Fibroblast of skin of right biceps (primary cell): ENCODE measurements at places on chromosomes 12 and 14.

- no peak for DNase-seq
Measured at GRCh38 chr12:121222847-121223246, 12.9 kb downstream of the P2RX4 start.

- DNase-seq, result no peak
Measured at GRCh38 chr12:58156697-58157096, 215.3 kb downstream of the ATP23 start.

DNA sequence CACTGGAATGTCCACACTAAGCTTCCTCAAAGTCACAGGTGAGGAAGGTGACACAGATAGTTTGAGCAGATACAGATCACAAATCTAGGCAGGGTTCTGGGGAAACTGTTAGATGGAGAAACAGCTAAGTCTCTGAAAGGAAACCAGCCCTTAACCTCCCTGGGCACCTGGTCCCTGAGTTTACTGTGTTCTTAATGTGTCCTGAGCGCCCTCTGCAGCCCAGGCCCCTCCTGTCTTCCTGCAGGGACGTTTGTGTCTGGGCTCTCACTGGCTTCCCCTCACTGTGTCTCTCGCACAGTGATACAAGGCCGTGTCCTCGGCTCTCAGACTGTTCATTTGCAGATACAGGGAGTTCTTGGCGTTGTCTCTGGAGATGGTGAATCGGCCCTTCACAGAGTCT is 684.3 kb downstream of the TMEM121 start:
- DNase-seq, result no peak

- DNase-seq, result peak; percentile 47
Measured at GRCh38 chr12:130161261-130162243, 712 bp upstream of the FZD10 start.

DNA sequence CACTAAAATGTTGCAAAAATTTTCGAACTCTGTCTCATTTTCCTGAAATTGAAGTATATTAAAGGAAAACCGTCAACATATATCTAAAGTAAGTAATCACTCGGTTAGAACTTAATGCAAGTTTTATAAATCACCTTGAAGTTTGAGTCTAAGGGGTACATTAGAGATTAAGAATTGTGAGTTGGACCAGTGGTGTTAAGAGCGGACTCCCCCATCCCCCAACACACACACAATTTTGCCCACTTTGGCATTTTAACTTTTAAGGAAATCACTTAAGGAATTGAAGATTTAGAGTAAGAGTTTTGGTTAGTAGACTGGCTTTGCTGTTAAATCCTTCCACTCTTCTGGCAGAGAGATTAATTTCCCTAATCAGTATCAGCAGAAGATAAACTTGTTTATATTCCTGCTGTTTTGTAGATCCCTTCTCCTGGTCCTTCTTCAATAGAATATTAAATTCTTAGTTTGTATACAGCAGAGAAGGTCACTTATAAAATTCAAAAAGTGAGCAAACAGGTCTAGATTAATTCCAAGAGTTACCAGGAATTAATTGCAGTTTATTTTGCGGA is 1.5 kb downstream of the HIF1A start:
- DNase-seq, result peak; percentile 36

DNA sequence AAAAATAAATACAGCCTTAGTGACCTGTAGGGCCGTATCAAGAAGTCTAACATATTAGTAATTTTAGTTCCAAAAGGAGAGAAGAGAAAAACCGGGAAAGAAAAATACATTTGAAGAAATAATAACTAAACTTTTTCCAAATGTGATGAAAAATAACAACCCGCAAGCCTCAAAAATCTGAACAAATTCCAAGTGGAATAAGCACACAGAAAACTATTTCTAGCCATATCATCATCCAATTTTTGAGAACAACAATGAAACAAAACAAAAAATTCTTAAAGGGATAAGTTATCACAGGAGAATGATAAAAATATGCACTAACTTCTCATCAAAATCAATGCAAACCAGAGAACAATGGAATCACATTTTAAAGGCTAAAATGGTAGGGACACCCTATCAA is 198.1 kb upstream of the PLXNC1 start:
- DNase-seq, result peak; percentile 31

- DNase-seq, result no peak
Measured at GRCh38 chr12:52517005-52517835, 3.0 kb downstream of the KRT5 start.

GRCh38 chr12:123805173-123805572 is 43.1 kb downstream of the DNAH10 start:
- no peak for DNase-seq

GRCh38 chr12:4867384-4867783 is 42.3 kb upstream of the KCNA1 start:
- DNase-seq, result no peak

GRCh38 chr14:91303091-91303923 is 58.8 kb upstream of the GPR68 start:
- DNase-seq, result peak; percentile 30

- DNase-seq, result peak; percentile 36
Measured at GRCh38 chr14:57785058-57785457, 80.8 kb downstream of the SLC35F4 start.

GRCh38 chr14:45587142-45587541 is 334.1 kb upstream of the MIS18BP1 start:
- no peak for DNase-seq

DNA sequence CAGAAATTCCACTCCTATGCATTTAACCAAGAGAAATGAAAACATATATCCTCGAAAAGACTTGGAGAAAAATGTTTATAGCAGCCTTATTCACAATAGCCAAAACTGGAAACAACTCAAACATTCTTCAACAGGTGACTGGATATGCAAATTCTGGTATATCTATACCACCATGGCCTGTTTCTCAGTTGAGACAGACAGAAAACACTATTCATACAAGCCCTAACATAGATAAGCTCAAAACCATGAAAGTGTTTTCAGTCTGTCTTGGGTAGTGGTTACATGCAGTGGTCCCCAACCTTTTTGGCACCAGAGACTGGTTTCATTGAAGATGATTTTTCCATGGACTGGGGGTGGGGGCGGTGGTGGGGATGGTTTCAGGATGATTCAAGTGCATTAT is 83.8 kb downstream of the SRGAP1 start:
- DNase-seq, result no peak

DNA sequence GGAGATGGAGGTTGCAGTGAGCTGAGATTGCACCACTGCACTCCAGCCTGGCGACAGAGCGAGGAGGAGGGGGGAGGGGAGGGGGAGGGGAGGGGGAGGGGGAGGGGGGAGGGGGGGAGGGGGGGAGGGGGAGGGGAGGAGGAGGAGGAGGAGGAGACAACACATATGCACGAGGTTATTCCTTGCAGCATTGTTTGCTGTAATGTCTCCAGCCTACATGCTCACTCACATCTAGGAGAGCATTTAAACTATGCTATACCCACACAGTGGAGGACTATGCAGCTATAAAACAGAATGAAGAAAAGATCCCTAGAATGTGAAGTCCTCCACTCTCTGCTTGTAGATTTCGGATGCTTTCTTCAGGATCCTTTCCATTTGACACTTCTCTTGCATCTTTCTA is 3.5 kb upstream of the HIGD1C start:
- peak; percentile 4 for DNase-seq

- no peak for DNase-seq
Measured at GRCh38 chr14:93643127-93643526, 145.2 kb downstream of the PRIMA1 start.

DNA sequence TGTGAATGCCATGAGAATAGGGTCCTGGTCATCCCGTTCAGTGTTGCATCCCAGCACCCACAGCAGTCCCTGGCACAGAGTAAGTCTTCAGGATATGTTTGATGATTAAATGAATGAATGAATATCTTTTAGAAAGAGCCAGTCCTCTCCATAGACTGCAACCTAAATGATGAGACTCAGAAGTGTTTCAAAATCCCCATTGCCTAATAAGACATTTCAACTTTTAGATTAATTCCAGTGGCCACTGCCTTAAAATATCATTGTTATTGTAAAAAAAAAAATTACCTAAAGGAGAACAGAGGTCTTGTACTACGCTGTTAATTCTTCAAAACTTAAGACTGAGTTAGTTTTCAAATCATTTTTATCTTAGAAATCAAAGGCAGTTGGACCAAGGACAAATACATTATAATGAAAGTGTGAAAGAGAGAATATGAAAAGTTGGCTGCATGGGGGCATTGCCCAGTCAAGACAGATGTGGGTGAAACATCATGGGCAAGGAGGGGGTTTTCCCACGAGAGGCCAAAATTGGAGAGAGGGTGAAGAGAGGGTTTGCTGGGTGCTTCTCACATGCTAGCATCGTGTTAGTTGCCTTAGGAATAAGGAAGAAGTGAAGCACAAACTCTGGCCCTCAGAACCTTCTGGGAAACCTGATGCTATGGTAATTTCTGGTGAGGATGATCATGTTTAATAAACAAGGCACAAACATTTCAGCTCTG is 26.3 kb upstream of the CPM start:
- no peak for DNase-seq

DNA sequence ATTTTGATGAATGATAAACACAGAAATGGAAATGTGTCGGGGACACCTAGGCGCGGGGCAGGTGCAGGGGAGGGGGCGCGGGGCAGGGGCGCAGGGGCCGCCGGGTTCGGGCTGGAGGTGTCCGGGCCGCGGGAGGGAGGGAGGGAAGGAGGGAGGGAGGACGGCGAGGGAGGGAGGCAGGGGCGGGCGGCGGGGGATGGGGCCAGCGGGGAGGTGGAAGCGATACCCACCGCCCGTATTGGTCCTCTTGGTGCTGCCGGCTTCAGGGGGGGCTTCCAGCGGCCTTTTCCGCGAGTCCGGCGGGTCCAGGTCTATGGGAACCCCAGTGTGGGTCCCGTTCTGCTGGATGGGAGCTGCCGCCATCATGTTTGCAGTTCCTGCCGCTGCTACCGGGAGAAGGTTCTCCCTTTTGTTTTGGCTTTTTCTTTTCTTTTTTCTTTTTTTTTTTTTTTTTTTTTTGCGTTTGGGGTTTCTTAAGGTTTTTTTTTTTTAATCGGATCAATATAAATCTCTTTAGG is 703 bp downstream of the NOVA1 start:
- peak; percentile 7 for DNase-seq

DNA sequence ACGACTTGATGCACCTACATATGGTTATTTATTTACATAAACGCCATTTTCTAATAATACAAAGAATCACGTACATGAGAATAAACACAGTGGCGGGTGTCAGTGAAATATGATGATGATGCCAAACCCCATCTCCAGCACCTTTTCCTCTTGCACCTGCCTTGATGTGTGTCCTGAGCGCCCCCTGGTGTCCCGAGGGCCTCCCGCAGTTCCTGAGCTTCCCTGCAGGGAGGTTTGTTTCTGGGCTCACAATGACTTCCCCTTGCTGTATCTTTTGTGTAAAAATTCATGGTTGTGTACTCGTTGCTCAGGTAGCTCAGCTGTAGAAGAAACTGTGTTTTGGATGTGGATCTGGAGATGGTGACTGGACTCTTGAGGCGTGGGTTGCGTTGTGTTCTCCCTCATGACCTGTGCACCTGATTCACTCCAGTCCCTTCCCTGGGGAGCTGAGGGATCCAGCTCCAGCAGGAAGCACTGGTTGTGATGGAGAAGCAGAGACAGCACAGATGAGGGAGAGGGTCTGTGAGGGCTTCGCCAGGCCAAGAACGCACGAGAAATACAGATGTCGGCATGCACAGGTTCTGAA is 1037.8 kb downstream of the TMEM121 start:
- DNase-seq, result no peak

DNA sequence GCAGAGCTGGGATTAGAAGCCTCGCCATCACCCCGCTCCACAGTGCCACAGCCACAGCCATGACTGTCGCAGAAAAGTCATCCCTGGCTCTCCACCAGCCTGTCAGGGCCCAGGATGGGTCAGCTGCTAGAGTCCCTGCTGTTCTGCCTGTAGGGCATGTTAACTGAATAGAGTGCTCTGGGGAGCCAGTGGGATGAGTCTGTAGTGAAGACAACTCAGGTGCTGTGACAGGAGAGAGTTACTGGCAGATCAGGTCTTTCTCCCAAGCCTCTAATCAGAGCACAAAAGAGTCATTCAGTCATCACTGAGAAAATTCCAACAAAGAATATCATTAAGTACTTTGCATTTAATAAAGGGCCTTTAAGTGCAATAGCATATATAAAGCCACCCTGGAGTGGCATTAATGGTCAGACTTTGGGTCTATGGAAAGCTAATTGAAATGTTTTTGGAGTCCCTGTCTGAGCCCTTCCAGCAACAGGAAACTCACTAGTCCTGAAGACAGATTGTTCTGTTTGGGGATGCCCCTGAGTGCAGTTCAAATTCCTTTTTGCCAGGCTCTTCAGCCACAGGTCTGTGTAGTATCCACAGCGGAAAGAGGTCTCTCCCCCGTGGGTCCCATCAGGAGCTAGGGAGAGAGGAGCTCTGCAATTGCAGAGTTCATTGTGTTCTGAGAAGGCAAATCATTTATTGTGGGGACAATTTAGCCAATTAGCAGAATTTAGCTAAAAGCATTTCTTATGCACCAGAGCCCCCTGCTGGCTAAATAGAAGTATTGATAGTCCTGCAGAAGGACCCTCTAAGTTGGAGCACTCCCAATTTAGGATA is 45.2 kb upstream of the C14orf132 start:
- DNase-seq, result peak; percentile 54

DNA sequence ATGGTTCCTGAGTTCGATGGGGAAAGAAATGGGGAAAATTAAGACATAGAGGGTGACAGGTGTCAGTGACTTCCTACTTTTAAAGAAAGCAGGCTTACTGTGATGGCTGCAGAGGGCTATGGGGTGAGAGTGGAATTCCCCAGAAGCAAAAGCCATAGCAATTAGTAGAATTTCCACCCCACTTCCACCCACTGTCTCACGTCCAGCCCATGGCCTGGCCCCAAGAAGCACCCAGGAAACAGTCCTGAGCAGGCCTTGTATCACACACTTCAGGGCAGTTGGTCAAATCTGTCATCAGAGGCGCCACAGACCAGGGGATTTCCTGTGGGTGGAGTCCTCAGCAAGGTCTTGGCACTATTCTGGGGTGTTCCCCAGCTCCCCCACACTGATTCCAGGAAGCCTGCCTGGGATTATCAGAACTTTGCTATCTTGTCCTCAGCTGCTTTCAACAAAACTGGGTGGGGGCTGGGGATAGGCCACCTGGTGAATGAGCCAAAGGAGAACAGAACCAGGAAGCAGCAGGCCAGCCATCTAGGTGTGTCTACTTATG is 120.1 kb upstream of the CCND2 start:
- DNase-seq, result no peak

DNA sequence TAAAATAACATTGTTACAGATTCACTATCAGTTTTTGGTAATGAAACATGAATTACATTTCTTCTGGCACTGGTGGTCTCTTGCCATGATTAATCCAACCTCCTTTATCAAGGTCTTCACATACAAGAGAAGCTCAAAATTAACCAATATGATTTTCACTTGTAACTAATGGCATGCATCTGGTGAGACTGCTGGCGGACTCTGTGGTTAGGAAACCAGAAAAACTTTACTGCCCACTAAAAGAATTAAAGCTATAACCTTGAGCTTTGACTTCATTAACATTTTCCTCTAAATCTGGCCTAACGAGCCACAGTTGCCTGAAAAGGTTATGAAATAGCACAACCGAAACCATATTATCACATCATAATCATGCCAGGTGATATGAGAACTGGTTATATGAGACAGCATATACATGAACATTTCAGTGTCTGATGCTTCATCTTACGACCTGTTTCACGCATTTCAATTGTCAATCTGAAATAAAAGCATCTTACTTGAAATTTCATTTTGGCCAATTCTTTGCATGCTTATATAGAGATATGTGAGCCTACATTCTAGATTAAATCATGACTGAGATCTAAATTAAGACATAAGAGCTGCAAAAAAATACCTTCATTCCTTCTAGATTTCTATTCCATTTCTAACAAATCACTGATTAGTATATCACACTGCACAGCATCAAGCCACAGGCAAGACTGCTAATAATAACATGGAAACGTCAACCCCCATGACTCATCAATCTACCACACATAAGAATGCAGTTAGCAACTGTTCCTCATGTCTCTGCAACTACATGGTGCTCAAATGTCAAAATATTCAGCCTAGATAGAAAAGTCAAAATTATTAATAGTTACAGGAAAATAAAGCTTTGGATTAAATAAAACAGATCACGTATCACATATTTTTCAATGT is 89.3 kb downstream of the OSBPL8 start:
- DNase-seq, result peak; percentile 94
